ENCODE measurements at places on chromosomes 4 and X. TPM values are rescaled to one million over a fixed set of nuclear protein-coding genes. Genes with fewer than 3 reads are reported as not detected.

DNA sequence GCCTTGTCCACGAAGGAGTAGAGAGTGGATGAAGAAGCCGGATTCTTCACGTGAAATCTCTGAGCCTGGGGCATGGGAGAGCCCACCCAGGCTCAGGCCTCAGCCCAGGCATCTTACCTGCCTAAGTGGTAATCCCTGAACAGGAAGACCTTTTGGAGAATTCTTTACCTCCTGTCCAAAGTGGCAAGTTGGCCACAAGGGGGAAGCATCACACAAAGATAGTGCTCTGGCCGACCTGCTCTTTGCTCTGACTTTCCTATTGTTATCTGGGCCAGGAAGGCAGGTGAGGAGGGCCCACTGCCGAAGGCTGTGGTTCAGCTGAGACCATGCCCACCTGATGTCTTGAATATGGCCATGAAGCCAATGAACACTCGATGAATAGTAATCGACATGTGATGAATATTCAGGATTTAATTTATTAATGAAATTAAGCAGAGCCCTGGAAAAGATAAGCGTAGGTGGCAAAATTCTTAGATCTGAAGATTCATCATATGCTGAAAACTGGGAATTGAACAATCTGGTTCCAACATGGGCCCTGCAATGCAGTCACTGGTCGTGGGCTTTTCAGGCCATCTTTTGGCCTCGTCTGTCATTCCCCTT, 93.8 kb downstream of the PDGFRA start:
- no peak for DNase-seq

GRCh38 chr4:25401066-25401465, 24.0 kb downstream of the ANAPC4 start:
- DNase-seq: no peak

DNA sequence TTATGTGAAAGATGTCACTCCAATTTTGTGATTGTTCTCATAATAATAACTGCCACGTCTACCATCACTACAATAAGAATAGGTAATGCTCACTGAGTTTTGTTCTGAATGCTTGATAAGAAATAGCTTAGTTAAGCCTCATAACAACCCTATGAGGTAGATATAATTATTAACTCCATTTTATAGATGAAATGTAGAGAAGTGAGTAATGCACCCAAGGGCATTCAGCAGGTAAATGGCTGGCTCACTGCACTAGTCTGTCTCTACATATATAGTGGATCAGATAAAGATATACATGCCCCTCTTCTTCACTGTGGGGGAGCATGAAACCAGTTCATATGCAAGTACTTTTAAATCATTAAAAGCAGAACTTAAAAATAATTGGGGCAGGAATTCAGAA, 65.8 kb upstream of the SLC4A4 start:
- DNase-seq: no peak

GRCh38 chrX:39903343-39903742, 194.4 kb downstream of the BCOR start:
- DNase-seq: no peak

DNA sequence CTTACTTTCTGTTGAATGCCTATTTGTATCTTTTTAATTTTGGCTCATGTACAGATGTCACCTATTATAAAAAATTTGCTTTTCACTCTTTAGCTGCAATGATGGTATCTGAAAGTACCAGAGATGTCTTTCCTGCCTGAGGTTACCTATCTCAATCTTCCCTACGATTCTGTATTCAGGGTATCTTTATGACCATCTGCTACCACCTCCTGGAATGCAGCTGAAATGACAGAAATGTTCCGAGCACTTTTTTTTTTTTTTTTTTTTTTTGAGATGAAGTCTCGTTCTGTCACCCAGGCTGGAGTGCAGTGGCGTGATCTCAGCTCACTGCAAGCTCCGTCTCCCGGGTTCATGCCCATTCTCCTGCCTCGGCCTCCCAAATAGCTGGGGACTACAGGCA, 136.4 kb downstream of the REPS2 start:
- no peak for DNase-seq

GRCh38 chr4:86895692-86896488, 3.7 kb upstream of the C4orf36 start:
- no peak for DNase-seq

DNA sequence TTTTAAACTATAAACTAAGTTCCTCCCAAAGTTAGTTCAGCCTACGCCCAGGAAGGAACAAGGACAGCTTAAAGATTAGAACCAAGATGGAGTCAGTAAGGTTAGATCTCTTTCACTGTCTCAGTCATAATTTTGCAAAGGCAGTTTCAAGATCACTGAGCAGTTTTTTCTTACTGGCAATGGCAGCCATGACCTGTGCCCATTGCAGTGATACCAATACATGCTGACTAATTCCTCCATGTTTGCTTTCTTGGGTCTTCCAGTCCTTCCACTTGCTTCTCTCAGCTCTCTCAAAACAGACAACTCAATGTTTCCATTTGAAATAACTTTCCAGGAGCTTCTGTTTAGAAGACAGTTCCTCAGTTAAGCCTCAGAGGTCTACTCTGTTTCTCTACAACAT, 79.5 kb downstream of the PCDH18 start:
- DNase-seq: no peak

- no peak for DNase-seq
Measured at GRCh38 chr4:110364911-110365520, 110.9 kb upstream of the ENPEP start.

DNA sequence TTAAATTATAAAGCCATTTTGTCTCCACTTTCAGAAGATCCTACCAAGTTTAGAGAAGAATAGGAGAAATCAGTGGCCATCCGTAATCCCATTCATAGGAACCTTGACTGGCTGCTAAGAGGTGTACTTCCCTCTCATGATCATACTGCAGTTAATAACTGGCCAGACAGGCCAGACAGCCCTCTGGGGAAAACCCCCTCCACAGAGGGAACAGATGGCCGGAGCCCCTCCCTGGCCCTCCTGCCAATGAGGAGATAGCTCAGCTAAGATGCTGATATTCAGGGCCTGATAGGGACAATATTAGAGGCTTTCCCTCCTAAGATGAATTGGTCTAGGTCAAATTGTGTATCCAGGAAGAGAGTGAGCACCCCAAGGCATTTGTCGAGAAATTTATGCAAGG, 200.0 kb upstream of the MAOA start:
- DNase-seq: no peak

The SLIT2 gene
- 12.1 TPM for total RNA-seq

The C4orf50 gene
- total RNA-seq: not detected

The C4orf46 gene
- 3.7 TPM for total RNA-seq

The ADH1B gene
- total RNA-seq: 155 TPM

The BMPR1B gene
- total RNA-seq: 1.4 TPM

The SLC6A14 gene
- not detected for total RNA-seq
